Activated CD8-positive, alpha-beta T cell treated with anti-CD3 and anti-CD28 coated beads, Interleukin-2, amount 10 ng/mL, durations not matched to agents 7 days and 5 days (primary cell): ENCODE measurements at places on chromosomes 16 and 17. TPM values are rescaled to one million over a fixed set of nuclear protein-coding genes. Genes with fewer than 3 reads are reported as not detected.
A peak's percentile ranks its signal among the peaks of the same experiment; 100 is the strongest.

- no peak for DNase-seq
Measured at GRCh38 chr17:563616-564015, 151.0 kb downstream of the VPS53 start.

DNA sequence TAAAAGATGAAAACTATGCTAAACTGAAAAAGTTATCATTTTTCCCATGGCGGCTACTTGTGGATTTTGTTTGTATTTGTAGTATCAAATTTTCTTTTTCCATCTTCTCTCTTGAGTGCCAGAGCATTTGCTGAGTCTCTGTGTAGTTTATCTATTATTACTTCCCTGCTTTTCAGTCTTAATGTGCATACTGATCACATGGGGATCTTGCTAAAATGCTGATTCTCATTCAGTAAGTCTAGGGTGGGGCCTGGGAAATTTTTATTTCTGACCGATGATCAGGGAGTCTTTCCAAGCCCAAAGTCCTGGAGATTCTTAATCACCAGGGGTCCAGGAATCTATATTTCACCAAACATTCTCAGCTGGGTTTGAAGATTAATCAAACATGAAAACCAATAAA is 189.0 kb upstream of the GOT2 start:
- DNase-seq = no peak

DNA sequence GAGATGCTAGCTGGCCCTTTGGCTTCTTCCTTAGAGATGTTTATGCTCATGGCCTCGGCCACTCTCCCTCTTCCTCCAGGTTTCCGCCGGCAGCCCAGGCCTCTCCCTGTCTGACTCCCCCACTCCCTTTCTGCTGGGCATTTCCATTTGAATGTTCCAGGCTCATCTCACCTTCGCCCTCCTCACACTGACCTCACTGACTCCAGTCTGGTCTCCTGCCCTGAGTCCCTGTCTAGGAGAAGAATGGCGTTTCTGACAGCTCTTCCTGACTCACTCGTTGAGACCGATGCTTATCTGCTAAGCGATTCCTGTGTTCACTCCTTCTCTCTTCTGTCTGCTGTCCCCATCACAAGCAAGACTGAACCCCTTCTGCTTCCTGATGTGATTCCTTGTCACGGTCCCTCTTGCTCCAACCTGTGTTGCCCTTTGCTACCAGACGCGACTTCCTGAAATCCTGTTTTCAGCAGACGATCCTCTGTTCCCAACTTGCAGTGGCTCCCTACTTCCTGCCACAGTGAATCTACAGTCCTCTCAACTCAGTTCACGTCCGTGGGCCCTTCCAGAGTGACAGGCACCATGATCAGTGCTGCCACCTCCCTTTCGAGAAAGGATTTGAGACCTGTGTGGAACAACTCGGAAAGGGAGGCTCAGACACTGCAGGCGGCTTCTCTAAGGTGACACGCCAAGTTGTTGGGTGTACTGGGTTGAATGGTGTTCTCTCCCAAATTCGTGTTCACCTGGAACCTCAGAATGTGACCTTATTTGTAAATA is 176.4 kb downstream of the MSI2 start:
- DNase-seq = no peak

DNA sequence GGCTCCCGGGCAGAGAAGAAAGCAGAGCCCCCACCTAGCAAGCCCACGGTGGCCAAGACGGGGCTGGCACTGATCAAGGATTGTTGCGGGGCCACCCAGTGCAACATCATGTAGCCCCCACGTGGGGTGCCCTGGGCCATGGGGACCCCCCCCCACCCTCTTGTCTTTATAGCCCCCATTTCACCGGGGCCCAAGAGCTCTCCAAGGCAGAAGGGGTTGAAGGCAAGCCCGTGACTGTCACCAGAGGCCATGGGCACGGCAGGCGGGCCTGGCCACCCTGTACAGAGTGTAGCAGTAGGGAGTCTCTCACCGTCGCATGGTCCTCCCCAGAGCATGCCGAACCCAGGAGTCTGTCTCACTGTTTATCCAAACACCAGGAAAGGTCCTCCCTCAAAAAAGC is 56.2 kb downstream of the MARF1 start:
- no peak for DNase-seq

DNA sequence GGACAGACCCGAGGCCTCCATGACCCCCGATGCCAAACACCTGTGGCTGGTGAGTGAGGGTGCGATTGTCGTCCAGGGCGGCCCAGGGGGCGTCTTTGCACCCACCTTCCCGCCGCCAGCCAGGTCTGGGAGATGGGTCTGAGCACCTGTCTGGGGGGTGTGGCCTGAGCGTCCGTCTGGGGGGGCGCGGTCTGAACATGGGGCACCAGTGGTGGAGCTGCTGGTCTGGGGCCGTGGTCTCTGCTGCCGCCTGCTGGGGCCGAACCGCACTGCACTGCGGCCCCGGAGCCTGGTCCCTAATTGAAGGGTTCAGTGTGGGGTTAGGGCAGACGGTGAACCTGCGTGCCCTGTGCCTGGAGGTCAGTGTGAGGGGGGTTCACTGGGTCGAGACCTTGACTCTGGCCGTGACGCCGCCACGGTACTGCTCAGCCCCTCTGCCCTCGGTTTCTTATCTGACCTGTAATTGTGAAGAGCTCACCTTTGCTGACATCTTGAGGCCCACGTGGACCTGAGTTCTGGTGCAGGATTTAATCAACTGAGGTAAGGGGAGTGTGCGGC is 12.6 kb upstream of the TCF25 start:
- DNase-seq = peak; percentile 82

C17orf58 gene
- total RNA-seq = 5.5 TPM

DNA sequence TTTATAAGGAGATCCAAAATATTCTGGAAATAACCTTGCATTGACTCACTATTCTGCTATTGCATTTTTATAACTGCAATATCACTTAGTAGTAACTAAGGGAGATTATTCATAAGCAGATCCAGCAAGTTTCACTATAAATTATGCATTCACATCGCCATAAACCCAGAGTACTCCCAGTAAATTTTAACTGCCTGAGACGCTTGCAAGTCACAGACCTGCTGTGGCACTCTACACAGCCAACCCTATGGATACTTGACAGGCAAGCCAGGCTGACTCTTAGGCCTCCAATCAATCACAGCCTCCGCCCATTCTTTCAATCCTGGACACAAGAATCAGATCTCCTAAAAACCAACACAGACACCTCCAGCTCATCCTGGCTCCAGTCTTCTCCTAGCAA is 28.2 kb downstream of the USP31 start:
- DNase-seq = no peak

HNF1B gene
- not detected for total RNA-seq

PRSS21 gene
- 5.2 TPM for total RNA-seq

- DNase-seq = no peak
Measured at GRCh38 chr17:42408061-42408460, 15.0 kb downstream of the CAVIN1 start.

METRNL gene
- total RNA-seq = 4.8 TPM
